HFF-Myc (cell line): ENCODE measurements at places on chromosomes 7 and 10.

DNA sequence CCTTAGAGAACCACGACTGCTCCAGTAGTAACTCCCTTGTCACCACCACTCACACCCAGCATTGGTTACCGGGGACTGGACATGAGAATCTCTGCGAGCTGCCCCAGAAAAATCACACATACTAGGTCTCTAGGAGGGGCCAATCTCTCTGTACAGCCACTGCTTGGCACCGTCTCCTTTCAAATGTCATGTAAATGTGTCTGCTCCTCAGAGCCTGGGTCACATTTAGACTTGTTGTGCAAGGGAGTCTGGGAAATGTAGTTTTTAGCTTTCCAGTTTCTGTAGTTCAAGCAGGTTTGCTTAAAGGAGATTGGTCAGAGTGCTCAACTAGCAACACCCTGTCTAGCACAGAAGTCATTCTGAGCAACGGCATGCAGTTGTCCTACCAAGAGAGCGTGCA lies 60.0 kb downstream of the CHN2 start:
- no peak for DNase-seq

DNA sequence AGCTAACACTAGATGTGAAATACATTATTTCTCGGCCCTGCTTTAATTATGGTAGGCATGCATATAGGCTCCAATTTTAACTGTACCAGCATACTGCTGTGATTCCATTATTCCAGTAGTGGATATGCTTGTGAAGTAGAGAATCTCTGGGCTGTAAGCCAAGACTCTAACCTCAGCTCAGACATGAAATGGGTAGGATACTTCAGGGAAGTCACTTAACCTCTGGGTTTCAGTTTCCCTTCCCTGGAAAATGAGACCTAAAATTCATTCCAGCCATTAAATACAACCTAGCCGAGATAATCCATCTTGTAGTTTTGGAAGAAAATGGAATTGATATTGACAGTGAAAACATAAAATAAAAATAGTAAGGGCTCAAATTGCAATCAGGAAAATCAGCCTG lies 59.6 kb upstream of the TRIL start:
- DNase-seq: no peak

DNA sequence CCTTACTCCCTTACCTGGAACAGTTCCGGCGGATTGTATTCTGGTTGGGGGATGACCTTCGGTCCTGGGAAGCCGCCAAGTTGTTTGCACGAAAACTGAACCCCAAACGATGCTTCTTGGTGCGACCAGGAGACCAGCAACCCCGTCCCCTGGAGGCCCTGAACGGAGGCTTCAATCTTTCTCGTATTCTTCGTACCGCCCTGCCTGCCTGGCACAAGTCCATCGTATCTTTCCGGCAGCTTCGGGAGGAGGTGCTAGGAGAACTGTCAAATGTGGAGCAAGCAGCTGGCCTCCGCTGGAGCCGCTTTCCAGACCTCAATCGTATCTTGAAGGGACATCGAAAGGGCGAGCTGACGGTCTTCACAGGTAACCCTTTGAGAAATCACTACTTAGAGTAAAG lies 1.7 kb downstream of the TWNK start:
- DNase-seq: no peak

DNA sequence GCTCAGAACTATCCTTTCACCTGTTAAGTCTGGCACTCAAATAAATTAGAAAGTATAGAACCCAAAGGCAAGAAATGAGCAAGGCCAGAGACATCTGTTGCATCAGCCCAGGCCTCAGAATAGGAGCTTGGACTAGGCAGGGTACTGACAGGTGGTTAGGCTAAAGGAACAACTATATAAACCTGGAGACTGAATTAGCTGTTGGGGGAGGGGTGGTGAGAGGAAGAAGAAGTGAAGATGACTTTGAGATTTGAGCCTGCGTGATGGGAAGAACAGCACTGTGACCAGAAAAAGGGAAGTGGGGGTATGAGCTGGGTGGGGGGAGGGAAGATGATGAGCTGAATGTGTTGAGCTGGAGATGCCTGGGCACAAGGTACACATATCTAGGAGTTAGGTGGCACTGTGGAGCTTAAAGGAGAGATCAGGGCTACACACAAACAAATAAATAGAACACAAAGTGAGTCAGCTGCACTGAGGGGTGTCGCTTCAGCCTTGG lies 244.7 kb downstream of the PTEN start:
- no peak for DNase-seq

GRCh38 chr10:4186849-4187540 lies 402.0 kb upstream of the KLF6 start:
- no peak for DNase-seq

- DNase-seq: no peak
Observed at GRCh38 chr10:77692782-77693181, 55.2 kb upstream of the KCNMA1 start.

- no peak for DNase-seq
Observed at GRCh38 chr7:27143023-27143949, at the start of gene HOXA5. Gene HOXA5 (minus strand): TSS chr7:27143681. CDS start chr7:27143607, 74 bp downstream.

DNA sequence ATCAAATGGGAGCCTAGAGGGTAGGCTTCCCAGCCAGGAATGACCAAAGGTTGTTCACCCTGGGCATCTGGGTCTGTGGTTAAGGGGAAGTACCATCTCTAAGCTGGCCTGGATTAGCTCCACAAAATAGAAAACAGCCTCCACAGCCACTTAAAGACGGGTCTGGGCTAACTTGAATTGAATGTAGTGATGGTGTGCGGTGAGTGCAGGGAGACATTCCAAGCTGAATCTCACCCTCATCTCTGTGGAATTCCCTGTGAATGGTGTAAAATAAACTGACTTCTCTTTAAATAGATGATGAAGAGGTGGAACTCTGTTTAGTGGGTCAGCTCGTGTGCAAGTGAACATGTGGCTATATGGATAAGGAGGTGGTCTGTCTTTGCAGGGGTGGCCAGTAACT lies 251.0 kb downstream of the DYNC1I1 start:
- no peak for DNase-seq

DNA sequence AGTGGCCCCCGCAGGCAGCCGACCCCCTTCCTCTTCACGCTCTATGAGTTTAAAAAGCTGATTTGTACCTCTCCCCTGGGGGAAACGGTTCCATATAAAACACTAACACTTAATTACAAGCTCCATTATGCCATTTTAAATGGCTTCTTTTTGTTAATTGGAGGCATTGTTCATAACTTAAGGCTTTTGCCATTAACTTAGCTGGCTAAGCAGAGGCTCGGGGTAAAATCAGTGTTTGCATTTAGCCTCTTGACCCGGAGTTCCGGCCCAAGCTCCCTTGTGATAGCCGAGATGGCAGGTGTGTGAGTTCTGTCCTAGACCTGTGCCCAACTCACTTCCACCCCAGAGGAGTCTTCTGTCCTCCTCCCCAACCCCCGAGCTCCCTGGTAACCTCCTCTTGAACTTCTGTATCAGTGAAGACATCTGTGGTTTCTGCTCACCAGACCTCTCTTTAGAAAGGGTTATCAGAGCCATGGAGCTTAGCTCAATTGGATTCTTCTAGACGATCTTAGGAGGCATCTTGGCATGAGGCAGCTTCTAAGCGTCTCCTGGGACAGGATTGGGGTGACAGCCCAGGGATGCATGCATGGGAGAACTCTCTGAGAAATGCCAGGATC lies 34.2 kb upstream of the SH2B2 start:
- no peak for DNase-seq

GRCh38 chr10:68732651-68733050 lies 11.6 kb downstream of the CCAR1 start:
- DNase-seq: no peak

DNA sequence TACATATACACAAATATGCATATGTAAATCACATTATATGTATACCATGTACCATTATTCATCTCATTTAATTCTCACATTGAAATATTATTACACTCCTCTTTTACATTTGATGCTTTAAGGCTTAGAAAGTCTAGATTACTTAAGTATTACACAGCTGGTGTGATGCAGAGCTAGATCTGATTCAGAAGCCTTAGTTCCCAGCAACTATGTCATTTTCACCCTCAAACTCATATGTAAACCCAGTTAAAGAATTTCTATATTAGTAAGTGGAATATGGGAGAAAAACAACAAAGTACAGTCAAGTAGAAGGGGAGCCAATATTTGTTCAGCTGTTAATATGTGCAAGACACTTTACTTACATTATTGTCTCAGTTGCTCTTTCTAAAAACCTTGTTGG lies 74.3 kb upstream of the CSTF2T start:
- no peak for DNase-seq

GRCh38 chr10:71646592-71647292 lies 72.8 kb downstream of the C10orf105 start:
- no peak for DNase-seq

DNA sequence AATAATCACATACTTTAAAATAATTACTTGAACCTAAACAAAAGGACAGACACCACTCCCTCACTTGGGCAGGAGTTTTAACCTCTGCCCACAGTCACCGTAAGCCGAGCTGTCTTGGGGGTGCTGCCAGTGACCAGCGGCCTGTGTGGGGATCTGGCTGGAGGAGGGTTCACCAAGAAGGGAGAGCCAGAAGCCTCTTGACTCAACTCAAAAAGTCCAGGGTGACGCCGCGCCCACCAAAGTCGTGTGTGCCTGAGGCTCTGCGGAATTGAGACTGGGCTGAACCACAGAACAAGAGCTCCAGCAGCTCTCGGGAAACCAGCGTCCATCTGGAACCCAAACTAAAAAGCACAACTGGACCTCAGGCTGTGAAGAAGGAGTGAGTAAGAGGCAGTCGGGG lies 35.8 kb downstream of the ZFAND2A start:
- DNase-seq: no peak

GRCh38 chr10:132606536-132607316 lies 69.1 kb downstream of the INPP5A start:
- no peak for DNase-seq

GRCh38 chr7:156334636-156335035 lies 305.9 kb upstream of the RNF32 start:
- no peak for DNase-seq

- DNase-seq: no peak
Observed at GRCh38 chr7:69411466-69411865, 186.8 kb upstream of the AUTS2 start.

GRCh38 chr7:121608785-121609184 lies 212.7 kb upstream of the FAM3C start:
- DNase-seq: no peak

GRCh38 chr7:52547308-52547910 lies 488.0 kb upstream of the POM121L12 start:
- DNase-seq: no peak

- DNase-seq: no peak
Observed at GRCh38 chr10:58909881-58910280, 266.6 kb upstream of the PHYHIPL start.

GRCh38 chr10:78065611-78066010 lies 31.9 kb downstream of the RPS24 start:
- DNase-seq: no peak

- no peak for DNase-seq
Observed at GRCh38 chr7:151078233-151079040, 2.2 kb downstream of the FASTK start.

DNA sequence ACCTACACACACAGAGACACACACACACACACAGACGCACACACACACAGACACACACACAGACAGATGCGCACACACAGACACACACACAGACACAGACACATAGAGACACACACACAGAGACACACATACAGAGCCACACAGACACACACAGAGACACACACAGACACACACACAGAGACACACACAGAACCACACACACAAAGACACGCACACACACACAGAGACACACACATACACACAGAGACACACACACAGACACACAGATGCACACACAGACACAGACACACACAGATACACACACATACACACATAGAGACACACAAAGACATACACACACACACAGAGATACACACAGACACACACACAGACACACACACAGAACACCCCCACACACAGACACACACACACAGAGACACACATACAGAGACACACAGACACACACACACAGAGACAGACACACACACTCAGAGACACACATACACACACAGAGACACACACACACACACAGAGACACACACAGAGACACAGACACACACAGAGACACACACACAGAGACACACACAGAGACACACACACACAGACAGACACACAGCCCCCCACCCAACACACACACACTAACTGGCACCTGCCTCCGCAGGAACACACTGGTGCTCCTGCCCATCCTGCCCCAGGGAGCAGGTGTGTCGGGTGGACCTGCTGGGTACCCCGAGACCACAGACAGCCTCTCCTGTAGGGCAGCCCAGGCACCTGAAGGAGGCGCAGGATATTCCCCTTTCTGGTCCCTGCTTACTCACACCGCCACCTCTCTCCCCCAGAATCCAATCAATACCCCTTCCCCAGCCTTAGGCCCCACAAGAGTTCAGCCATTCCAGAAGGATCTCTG lies 5.4 kb upstream of the FZD9 start:
- DNase-seq: no peak

GRCh38 chr7:51263631-51264484 lies 52.8 kb downstream of the COBL start:
- DNase-seq: no peak

DNA sequence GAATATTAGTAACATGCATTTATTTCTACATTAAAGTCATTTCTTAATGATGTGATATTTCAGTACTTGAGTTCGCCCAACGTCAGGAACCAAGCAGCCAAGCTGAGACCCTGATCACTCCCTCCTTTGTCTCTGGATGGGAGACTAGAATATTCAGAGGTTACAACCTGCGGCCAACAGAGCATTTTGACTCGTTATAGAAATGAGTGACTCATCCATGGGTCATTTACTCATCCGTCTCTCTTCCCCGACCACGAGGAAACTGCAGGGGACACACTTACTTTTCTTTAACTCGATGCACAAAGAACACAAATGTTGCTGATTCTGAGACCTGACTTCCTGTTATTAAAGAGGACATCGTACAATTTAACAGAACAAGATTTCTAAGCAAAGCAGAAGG lies 343.3 kb downstream of the FRMD4A start:
- DNase-seq: peak; percentile 70

DNA sequence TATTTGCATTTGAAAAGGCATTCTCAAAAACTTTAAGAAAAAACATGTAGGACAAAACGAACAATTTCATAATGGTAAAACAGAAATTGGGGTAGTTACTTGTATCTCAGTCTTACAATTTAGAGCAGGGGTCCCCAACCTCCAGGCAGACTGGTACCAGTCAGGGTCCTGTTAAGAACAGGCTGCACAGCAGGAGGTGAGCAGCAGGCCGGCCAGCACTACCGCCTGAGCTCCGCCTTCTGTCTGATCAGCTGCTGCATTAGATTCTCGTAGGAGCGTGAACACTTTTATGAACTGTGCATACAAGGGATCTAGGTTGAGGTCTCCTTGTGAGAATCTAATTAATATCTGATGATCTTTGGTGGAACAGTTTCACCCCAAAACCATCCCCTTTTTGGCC lies 77.3 kb downstream of the SEMA3A start:
- no peak for DNase-seq

DNA sequence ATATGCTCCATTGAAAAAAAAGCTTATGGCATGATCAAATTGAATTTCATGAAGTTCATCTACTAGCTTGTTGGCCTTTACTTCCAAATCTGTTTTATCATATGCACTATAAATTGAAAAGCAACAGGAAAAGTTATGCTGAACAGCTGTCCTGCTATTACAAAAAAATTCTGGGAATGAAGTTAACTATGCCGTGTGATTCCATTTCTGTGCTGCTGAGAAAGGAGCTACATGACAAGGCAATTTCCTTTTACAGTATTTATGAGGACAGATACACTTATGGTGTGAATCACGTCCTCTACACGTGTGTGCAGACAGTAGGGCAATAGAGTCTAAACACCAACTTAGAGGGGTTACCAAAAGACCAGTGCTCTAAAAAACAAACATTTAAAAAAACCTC lies 426.5 kb upstream of the AKR1E2 start:
- no peak for DNase-seq

- no peak for DNase-seq
Observed at GRCh38 chr7:108038986-108039385, 36.0 kb upstream of the LAMB1 start.
